HepG2 (cell line): ENCODE measurements at places on chromosomes 2 and 18. TPM values are rescaled to one million over a fixed set of nuclear protein-coding genes. Genes with fewer than 3 reads are reported as not detected.

Gene TRIB2
- 1.3 and 2.3 TPM in 2 replicates for total RNA-seq

GRCh38 chr2:84201158-84201557 is 257.9 kb downstream of the SUCLG1 start:
- DNase-seq: no peak

DNA sequence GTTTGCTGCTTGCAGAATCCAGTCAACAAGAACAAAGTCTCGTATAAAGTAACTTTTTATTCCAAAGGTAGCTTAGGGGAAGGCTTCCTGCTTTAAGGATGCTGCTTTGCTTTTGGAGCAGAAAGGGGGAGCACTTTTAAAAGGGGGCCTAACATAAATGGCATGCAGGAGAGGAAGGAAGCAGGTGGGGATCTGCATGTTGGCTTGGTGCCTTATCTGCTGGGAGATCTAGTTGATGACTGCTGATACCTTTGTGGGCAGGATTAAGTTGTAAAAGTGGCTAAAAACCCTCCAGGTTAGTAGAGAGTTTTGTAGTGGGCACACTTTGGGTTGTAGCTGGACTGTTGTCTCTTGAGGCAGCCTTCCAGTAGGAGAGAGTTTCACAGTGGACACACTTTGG is 22.5 kb downstream of the UBR3 start:
- DNase-seq: no peak

GRCh38 chr2:151525821-151526373 is 116.2 kb downstream of the RIF1 start:
- DNase-seq: no peak

Gene FRZB
- total RNA-seq: 0.04 TPM in 1 of 2 replicates, not detected in the other

DNA sequence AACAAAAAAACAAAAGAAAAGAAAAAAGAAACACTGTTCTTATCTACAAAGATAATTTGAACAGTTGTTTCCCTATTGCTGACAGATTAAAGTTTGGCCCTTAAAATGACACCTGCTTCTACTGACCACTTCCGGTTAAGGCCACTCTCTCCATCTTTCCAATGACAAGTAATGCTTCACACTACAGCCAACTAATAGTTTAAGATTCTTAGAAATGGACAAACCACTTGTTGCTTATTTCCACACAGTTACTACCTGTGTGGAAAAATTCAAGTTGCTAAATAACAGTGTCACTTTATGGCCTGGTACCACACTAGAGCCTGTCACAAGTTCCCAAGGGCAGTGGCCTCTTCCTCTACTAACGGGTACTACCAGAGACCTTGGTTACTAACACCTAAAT is 2.4 kb downstream of the TMEM185B start:
- no peak for DNase-seq

Gene PDE1A
- total RNA-seq: not detected in 2 replicates

GRCh38 chr18:647304-647703 is 10.1 kb upstream of the TYMS start:
- DNase-seq: no peak

Gene EPB41L3
- not detected in 2 replicates for total RNA-seq

Gene HOXD13
- not detected in 2 replicates for total RNA-seq

Gene CCDC178
- total RNA-seq: not detected in 2 replicates

DNA sequence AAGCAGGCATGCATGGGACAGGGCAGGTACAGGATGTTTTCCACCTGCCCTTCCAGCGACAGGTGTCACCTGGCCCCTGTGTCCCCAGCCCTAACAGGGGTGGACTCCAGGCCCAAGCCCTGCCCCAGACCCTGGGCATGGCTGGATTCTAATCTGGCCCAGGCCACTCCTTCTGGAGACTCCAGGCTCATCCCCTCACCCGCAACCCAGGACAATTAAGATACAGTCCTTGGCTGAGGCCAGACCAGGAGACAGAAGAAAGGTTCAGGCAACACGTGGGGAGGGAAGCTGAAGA is 9.5 kb downstream of the BIN1 start:
- no peak for DNase-seq

DNA sequence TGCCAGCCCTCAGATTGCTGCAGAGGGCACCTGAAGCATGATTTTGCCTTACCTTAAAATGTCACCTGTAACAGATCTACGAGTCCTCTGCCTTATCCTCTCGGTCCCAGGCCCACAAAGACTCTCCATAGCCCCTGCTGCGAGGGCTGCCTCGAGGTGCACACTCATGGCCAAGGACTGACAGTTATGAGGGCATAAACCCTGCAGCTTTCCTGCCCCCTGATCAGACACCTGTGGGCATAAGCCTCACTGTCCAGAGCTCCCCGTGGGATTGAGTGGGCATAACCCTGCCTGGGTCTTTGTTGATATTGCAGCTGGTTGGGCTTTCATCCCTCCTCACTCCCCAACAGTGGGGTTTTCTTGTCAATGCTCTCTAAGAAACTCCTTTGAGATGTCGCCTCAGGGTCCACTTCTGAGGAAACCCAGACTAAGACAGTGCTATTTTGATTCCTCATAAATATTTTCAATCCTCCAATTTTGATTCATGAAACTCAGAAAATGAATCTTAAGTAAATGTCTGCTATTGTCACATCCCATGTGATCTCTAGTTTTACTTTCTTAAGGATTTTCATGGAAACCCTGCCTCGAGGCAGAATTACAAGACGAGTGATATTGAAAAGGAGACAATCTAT is 108.5 kb upstream of the NCK2 start:
- no peak for DNase-seq

- no peak for DNase-seq
Measured at GRCh38 chr2:189648846-189649509, 12.3 kb upstream of the ASNSD1 start.

DNA sequence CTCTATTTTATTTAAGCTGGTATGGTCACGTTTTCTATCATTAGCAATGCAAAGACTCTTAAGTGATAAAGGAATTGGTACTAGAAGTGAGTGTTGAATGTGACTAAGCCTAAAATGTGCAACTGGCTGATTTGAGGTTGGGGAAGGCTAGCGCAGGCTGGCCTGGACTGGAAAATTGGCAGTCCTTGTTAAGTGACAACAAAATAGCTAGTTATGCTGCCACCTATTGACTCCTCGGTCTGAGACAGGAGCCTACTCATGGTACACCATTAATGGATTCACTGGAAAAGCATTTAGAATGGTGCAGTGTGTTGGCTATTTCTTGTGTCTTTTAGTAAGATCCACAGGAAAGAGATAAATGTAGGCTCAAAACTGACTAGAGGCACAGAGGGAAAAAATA is 5.7 kb upstream of the WIPF1 start:
- DNase-seq: peak; percentile 38

Gene KCMF1
- total RNA-seq: 62.1 and 64.6 TPM in 2 replicates

Gene SCN1A
- 19.6 and 39.4 TPM in 2 replicates for total RNA-seq

DNA sequence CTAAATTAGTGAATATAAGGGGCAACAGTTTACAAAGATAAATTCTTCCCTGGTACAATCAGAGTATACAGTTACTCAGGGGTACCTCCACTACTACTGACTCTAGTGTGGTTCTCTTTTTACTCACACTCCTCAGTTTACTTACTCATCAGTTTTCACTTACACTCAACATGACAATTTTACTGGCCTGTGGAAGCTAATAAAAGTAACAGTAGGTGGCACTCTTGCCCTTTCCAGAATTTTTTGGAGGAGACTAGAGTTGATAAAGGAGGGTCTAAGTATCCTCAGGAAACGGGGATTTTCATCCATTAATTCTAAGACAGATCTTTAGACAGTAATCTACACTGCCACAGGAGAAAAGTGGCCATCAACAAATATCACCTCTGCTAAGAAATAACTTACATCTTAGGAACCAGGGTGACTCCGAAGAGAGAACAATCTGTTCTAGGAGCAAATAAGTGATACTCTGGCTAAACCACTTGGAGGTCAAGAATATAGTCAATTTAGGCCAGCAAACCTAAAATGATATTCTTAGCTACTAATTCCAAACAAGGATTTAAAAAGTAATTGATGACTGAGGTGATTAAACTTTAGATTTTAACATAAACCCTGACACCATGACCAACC is 61.3 kb downstream of the ATL2 start:
- DNase-seq: peak; percentile 68

- DNase-seq: no peak
Measured at GRCh38 chr18:61643884-61644647, 248.7 kb downstream of the RNF152 start.

DNA sequence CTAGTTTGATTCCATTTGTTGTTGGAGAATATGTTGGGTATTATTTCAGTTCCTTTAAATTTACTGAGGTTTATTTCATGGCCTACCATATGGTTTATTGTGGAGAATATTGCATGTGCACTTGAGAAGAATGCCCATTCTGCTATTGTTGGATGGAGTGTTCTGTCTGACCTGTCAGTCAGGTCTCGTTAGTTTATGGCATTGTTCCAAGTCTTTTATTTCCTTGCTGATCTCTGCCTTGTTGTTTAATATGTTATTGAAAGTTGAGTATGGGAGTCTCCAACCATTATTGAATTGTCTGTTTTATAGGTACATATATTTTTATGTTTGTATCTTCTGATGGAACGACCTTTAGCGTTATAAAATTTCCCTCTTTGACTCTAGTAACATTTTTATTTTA is 86.3 kb downstream of the PTPN4 start:
- no peak for DNase-seq

DNA sequence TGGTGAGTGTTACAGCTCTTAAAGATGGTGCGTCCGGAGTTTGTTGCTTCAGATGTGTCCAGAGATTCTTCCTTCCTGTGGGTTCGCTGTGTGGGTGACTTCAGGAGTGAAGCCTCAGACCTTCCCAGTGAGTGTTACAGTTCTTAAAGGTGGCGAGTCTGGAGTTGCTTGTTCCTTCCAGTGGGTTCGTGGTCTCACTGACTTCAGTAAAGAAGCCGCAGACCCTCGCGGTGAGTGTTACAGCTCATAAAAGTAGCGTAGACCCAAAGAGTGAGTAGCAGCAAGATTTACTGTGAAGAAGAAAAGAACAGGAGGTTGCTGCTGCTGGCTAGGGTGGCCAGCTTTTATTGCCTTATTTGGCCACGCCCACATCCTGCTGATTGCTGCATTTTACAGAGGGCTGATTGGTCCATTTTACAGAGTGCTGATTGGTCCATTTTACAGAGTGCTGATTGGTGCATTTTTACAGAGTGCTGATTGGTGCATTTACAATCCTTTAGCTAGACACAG is 34.0 kb upstream of the SPTBN1 start:
- DNase-seq: no peak

- no peak for DNase-seq
Measured at GRCh38 chr18:50866765-50867164, 12.2 kb upstream of the ME2 start.

DNA sequence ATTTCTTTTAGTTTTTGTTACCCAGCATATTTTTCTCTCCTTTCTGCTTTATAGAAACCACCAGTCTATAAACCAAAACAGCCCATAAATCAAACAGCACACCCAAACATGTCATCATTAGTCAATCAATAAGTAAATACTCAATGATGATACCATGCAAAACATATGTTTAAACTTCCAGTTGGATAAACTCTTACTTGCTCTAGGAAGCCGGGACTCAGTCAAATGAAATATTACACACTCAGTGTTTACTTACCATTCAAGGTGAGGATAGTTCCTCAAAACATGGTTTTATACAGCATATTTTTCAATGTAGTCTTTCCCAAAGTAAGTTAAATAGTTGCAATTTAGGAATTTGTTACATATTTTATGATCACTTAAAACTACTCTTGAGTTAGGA is 343.6 kb upstream of the NXPH2 start:
- no peak for DNase-seq

Gene SDC1
- 47.5 and 119 TPM in 2 replicates for total RNA-seq

DNA sequence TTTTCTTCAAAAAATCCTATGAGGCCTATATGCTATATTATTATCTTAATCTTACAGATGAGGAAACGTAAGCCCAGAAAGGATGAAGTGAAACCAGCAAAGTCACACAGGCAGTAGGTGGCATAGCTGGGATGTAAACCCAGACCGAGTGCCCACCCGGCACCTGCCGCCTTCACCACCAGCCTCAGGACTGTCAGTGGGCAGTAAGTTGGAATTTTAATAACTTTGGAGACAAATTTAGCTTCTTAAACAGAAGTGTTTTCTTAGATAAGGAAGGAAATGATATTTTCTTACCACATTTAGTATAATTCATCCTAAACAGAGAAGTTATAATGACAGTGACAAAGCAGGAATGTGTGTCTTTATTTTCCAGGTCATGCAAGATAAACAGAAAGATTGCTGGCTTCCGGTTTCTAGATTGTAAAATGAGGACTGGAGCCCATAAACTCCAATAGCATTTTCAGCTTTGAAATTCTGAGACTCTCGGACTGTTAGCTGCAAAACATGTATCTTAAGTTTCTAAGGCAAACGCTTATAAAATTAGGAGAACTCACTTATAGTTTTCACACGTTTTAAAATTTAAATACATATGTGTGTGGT is 59.3 kb downstream of the CD8B2 start:
- no peak for DNase-seq

DNA sequence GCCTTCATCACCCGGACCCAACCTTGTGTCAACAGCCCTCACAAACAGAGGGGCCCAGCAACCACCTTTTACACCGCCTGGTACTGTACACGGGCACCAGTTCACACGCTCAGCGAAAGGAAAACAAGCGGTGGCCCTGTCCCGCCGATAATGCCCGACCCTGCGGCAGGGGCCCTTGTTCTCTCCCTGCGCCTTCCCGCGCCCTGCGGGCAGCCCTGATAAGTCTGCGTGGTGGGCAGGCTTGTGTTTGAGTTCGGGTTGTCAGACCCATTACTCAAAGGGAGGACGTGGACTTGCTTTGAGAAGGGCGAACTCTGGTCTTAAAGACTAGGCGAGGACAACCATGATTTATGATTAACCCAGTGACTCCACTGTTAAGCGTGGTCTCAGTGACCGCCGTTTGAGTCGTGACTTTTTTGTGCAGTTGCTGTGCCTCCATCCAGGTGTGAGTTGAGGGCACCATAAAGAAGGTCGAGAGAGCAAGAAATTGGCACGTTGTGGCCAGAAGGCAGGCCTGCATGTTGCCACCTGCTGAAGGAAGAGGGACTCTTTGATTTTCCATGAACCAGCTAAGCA is 167.4 kb upstream of the GATA6 start:
- peak; percentile 76 for DNase-seq

- DNase-seq: no peak
Measured at GRCh38 chr2:241334813-241335212, 19.1 kb downstream of the SEPTIN2 start.

DNA sequence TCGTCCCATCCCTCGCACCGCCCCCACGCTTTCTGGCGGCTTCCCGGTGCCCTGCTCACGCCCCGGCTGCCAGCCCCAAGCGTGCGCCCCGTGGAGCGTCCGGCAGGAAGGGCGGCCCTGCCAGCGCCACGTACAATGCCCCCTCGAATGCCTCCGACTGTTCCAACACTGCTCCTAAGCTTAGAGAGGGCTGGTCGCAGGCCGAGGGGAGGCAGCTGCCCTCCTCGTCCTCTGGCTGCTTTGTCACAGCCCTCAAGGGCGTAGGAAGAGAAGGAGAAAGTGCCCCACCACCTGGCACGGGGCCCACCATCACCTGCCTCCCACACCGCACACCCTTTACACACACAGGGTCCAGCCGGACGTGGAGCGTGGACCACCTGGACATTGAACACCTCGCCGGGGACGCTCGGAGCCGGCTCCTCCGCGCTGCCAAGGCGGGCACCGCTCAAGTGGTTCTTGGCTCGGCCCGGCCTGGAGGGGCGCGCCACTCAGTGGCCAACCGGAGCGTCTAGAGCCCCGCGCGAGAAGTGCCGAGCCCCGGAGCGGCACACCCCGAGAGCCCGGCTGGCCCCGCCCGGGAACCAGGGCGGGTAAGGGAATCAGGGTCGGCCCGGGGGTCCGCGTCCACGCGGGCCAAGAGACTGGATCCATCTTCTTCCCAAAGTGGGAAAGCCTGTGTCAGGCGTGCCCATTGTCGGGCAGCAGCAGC is 830 bp downstream of the DNER start:
- DNase-seq: no peak
